ENCODE measurements at places on chromosomes 12 and 14.

GRCh38 chr12:24659016-24659415, 289.9 kb downstream of the BCAT1 start:
- DNase-seq, result no peak
- peaks cover 2% of the 10 kb centered on the region for H3K27me3 ChIP-seq
- no peaks in the 10 kb centered on the region for H3K4me1 ChIP-seq

- no peak overlapping the region for H3K27ac ChIP-seq
- H3K4me1 ChIP-seq, result peaks cover 52% of the 10 kb centered on the region
- H3K4me3 ChIP-seq, result no peak overlapping the region
- peaks cover 10% of the 10 kb centered on the region for H3K36me3 ChIP-seq
Observed at GRCh38 chr14:63474844-63475243, 68.3 kb downstream of the PPP2R5E start.

- H3K27me3 ChIP-seq, result peaks cover 7% of the 10 kb centered on the region
- H3K27ac ChIP-seq, result no peak overlapping the region
- H3K36me3 ChIP-seq, result no peaks in the 10 kb centered on the region
- DNase-seq, result no peak
- H3K4me1 ChIP-seq, result no peaks in the 10 kb centered on the region
Observed at GRCh38 chr14:59534361-59534987, 42.1 kb downstream of the CCDC175 start.

DNA sequence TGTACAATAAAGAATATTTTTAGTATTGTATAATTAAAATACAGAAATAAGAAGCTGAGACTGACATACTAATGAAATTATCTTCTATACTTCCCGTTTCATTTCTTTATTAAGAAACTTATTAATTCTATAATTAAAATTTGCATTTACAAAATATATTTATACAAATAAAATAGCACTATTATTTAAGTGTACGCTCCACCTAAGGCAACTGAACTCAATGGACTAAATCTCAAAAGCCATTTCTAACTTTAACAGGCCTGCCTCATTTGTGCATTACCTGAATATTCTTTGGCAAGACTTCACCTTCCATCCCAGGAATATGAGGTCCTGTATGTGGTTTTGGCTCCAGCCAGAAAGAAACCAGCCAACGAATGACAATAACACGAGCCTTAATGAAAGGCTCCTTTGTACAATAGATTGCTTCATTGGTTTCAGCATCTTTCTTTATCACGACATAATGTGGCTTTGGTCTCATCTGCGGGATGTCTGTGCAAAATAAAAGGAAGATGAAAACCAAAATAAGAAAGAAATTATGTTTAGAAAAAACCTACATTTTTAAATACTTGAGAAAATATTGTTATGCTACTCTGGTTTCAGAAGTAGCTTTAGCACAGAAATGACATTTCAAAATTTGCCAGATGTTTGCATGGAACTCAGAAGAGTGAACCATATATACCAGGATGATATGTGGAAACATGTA, 58.7 kb downstream of the RALGAPA1 start:
- H3K4me3 ChIP-seq, result no peak overlapping the region
- no peaks in the 10 kb centered on the region for H3K27me3 ChIP-seq
- no peaks in the 10 kb centered on the region for H3K4me1 ChIP-seq
- H3K36me3 ChIP-seq, result peaks cover 25% of the 10 kb centered on the region

- H3K27ac ChIP-seq, result no peak overlapping the region
- H3K36me3 ChIP-seq, result no peaks in the 10 kb centered on the region
- no peak for DNase-seq
- H3K4me1 ChIP-seq, result peaks cover 8% of the 10 kb centered on the region
Observed at GRCh38 chr12:124831590-124831989, 32.1 kb downstream of the SCARB1 start.

GRCh38 chr12:24025153-24025798, 75.8 kb upstream of the SOX5 start:
- no peak for DNase-seq
- H3K4me3 ChIP-seq, result no peak overlapping the region
- H3K27ac ChIP-seq, result no peak overlapping the region
- no peaks in the 10 kb centered on the region for H3K36me3 ChIP-seq
- H3K27me3 ChIP-seq, result no peaks in the 10 kb centered on the region

GRCh38 chr12:46064548-46064947, 74.2 kb upstream of the SCAF11 start:
- DNase-seq, result no peak
- H3K4me3 ChIP-seq, result no peak overlapping the region
- H3K36me3 ChIP-seq, result no peaks in the 10 kb centered on the region
- H3K27me3 ChIP-seq, result peaks cover 22% of the 10 kb centered on the region

GRCh38 chr14:71549421-71550050, 382.7 kb upstream of the RGS6 start:
- H3K4me3 ChIP-seq, result no peak overlapping the region
- peaks cover 27% of the 10 kb centered on the region for H3K4me1 ChIP-seq
- H3K36me3 ChIP-seq, result peaks cover 6% of the 10 kb centered on the region
- no peaks in the 10 kb centered on the region for H3K27me3 ChIP-seq
- DNase-seq, result no peak

DNA sequence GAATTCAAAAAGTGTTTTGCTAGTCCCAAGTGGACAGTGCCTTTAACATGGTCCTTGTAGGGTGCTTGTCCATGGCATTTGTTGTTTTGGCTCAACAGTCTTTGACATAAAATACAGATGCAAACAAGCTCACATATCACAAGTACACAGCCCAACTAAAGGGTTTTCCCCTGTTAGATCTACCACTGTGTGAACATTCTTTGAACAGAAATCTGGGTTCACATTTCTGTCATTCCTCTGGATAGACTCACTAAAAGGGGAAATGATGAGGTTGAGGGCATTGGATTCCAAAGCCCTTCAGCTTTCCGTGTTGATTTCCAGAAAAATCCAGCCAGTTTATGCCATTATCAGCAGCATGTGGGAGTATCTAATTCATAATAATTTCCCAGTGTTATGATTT, 54.1 kb downstream of the EP400 start:
- H3K27ac ChIP-seq, result no peak overlapping the region
- no peak for DNase-seq
- no peaks in the 10 kb centered on the region for H3K27me3 ChIP-seq

DNA sequence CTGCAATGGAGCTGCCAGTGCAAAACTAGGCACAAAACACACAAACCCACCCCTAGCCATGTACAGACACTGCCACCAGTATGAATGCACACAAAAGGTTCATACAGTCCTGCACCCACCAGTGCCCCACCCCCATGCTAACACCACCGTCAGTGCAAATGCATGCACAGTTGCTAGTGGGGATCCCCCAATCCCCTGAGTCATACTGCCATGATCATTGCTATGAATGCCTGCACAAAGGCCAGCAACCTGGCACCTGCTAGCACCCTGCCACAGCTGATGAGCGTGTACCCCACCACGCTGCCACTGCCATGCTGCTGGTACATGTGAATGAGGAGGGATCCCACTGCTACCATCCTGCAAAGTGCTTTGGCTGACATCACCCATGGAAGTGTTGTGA, 23.9 kb downstream of the PZP start:
- peaks cover 8% of the 10 kb centered on the region for H3K27me3 ChIP-seq
- peaks cover 1% of the 10 kb centered on the region for H3K36me3 ChIP-seq
- no peaks in the 10 kb centered on the region for H3K4me1 ChIP-seq
- H3K4me3 ChIP-seq, result no peak overlapping the region

DNA sequence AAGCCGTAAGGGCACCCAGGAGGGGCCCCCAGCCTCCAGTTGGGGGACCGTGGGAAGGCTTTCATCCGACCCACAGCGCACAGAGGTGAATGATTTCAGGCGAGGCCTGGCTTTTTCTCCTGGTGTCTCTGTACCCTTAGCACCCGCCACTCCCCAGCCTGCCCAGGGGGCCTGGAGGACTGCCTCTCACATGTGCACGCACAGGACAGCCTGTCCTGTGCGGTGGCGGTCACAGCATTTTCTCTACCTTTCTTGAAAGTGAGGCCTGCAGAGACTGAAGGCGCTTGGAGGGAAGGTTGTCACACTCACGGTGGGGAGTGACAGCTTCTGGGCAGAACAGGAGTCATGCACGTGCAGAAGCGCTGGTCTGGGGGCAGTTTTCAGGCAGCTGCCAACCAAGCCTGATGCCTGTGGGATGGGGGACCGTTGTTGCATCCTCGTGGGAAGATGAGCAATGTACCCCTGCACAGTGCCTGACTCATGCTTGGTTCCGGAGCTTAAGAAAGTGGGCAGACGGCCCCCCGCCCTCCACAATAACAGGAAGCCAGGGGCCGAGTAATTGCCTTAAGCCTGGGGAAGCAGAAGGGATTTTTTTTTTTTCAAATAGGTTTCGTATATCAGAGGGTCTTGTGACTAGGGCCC, 148.1 kb downstream of the TSPAN9 start:
- H3K27ac ChIP-seq, result no peak overlapping the region
- peaks cover 14% of the 10 kb centered on the region for H3K27me3 ChIP-seq
- no peak overlapping the region for H3K4me3 ChIP-seq
- H3K4me1 ChIP-seq, result no peaks in the 10 kb centered on the region
- no peak for DNase-seq

DNA sequence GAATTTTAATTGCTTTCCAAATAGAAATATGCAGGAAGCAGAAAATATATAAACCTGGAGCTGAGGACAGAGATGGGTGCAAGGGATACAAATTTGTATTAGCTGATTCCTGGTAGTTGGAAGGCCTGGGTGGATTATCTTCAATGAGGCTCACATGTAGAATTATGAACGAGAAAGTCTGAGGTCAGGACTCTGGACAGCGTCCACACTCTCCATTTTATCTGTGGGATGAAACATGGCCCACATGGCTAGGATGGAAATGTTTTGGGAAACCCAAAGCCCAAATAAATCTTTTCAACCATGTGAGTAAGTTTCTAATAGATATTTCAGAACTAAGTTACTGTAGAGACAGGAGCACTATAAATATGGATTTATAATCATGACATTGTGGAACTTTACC, 256.1 kb downstream of the APAF1 start:
- H3K27me3 ChIP-seq, result peaks cover 42% of the 10 kb centered on the region
- H3K27ac ChIP-seq, result no peak overlapping the region
- H3K4me1 ChIP-seq, result no peaks in the 10 kb centered on the region

Measured in activated CD8-positive, alpha-beta memory T cell treated with anti-CD3 and anti-CD28 coated beads, Interleukin-2, amount 10 ng/mL, durations not matched to agents 7 days and 5 days (primary cell).